ENCODE measurements at places on chromosomes 13 and 19.
A peak's percentile ranks its signal among the peaks of the same experiment; 100 is the strongest.

DNA sequence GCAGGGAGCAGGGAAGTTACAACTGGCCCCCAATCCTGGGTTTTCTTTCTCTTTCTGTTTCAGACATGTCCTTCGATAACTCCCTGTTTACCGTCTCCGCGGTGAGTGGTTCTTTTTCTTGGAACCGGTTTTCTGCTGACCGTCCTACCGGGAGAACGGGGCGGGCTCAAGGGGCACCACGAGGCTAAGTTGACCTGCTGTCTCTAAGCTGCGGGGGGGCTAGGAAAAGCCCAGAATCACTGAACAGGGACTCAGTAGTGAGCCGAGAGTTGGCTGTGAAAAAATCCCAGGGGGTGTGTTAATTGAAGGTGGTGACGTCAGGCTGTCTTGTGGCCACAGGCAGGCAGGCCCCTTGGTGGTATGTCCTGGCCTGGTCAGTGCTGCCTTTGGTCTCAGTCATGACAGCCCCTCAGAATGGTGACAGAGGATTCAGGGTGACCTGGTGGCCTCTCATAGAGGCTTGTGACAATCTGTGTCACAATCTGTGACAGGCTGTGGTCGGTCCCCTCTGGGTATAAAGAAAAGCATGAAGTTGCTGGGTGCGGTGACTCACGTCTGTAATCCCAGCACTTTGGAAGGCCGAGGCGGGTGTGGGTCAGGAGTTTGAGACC lies 8.1 kb upstream of the CARM1 start:
- DNase-seq: no peak

DNA sequence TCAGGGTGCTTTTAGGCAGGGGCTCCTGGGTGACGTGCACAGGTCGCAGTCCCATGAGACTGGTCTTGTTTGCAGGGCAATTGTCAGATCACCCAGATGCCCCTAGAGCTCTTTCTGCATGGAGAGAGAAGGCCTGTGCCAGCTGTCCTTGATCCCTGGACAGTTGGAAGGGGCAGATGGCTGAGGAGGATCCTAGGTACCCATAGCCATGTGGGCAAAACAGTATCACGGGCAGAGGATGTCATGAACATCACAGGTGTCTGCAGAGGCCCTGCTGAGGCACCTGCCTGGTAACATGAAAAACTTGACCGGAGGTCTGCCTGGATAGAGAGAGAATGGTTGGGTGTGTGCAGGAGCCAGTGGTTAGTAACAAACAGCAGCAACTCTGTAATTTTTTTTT lies 99.3 kb downstream of the ZNF536 start:
- DNase-seq: no peak

DNA sequence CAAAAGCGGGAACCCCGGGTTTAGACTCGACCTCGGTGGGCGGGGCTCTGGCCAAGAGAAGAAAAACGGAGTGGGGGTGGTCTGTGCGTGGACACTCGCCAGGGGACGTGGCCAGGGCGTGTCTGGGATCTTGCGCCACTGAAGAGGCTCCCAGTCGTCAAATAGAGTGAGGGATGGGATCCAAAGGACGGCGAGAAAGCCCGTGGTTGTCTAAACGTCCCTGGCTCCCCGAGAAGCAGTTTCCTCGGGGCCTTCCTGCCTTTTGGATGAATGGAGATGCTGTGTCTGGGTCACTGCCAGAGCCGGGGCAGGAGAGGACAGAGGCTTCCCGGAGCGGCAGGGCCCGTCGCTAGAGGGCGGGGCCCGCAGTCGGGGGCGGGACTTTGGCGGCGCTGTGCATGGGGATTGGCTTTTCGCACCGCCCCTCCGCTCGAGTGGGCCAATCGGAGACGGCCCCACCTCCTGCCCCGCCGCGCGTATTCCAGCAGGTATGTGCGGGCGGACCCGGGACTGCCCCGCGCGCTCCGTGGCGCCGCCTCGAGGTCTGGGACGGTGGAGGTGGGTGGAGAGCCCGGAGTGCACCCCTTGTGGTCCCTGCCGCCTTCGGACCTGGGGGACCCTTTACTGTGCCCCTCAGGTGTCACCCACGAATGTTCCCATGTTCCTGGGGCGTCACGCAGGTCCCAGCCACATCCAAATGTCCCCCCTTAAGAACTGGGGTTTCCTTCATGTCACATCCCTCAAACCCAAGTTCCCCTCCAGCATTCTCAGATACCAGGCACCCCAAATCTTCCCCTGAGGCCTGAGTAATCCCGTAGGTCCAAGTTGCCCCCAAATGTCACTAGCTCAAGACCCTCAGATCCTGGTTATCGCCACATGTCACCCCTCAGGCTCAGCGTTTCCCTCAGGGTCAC lies 38.3 kb downstream of the ZSWIM4 start:
- no peak for DNase-seq

DNA sequence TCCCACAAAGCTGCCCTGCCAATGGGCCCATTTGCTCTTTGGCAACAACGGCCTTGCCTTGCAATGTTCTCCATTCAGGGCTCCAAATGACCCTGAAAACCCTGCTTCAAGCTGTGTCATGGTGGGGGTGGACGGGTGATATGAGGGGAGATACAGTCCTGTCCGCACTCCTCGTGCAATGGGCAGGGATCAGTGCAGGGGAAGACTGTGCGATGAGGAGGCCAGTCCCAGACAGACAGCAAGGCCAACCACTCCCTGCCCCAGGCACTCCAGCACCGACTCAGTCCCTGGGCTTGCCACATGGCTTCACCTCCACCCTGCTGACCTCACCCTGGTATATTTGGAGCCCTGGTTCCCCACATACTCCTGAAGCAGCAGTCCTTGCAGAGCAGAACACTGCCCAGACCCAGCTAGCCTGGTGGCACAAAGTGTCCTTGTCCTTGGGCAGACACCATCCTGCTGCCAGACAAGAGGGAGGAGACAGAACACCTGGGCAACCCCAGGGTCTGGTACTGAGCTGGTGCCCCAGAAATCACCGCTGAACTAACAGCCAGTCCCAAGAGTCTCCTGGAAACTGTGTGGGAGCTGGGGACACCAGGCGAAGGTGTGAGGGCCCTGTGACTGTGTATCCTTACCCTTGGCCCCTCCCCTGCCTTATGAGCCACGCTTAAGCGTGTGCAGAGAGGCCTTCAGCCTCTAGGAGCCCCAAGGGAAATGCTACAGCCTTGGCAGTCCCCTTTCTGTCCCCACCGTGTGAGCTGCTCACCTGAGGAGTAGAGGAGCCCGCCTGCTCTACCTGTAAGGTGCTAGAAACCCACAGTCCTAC lies 9.1 kb upstream of the SLC35E1 start:
- DNase-seq: no peak

DNA sequence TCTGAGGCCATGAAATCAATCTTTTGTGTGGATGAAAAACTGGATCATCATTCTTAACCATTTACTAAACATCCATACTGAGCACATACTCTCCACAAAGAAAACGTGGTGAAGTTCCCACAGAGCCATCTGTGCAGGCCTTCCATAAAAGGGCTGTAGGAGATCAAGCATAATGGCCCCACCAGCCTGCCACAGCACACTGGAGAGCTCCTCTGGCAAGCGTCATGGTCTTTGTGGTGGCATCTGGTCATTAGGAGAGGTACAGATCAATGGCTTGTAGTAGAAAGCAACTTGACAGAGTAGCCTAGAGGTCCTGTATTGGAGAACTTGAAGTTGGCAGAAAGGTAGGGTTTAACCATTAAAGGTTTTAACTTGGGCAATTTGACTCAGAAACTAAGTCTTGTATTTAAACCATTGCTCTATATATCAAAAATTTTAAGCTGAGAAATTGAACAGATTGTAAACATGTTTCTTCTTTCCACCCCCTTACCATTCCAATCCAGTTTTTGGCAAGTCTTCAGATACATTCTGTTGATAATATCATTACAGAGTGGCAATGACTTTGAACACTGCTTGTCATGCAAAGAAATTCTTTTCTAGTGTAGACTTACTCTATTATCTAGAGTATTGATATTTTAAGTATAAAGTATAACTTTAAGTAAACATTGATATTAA lies 128.3 kb downstream of the LMO7 start:
- no peak for DNase-seq

DNA sequence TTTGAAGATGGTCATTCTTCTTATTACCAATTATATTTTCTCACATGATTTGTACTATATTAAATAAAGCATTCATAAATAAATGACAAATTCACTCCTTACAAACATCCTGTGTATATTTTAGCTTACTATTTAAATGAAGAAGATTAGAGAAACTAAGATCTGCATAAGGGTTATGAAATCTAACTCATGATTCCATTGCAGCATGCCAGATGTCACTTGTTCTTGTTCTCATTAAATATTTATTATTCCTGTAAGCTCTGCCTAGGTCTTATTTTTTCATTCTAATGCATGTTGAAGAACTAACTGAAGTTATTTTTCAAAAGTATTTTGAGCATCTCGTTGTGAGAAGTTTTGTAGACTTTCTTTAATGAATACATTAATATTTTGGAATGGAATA lies 18.3 kb downstream of the NUP58 start:
- DNase-seq: no peak

- no peak for DNase-seq
Measured at GRCh38 chr13:80515296-80515695, 174.4 kb upstream of the SPRY2 start.

GRCh38 chr13:97914540-97914939 lies 38.9 kb upstream of the IPO5 start:
- no peak for DNase-seq

- DNase-seq: no peak
Measured at GRCh38 chr19:9836021-9836420, 903 bp downstream of the PIN1 start.

DNA sequence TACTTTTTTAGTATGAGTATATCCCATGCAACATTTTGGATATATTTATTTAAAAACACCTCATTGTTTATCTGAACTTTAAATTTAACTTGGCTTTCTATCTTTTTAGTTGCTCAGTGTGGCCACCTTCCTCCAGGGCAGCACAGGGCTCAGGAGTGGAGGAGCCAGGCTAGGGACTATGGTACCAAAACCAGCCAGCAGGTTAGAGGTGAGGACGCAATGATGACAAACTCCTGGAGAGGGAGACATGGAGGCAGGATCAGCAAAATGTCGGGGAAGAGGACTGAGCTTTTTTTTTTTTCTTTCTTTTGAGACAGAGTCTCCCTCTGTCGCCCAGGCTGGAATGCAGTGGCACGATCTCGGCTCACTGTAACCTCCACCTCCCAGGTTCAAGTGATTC lies 29.6 kb upstream of the CALM3 start:
- DNase-seq: peak; percentile 70

DNA sequence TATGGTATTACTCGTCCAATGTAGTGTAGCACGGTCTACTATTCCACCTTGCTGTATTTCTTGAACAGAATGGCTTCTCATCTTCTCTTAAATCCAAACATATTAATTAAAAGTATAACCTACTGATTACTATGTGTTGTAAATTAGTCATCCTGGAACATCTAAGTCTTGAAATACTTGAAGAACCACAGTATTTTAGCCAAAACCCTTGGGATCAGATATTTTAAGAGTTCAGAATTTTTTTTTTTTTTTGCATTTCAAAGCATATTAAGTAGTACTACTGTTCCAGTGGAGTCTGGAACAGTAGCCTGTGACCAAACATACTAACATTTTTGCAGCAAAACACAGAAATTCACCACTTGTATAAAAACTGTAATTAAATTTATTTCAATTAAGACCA lies 30.1 kb downstream of the ZC3H13 start:
- DNase-seq: no peak

- DNase-seq: no peak
Measured at GRCh38 chr19:19527371-19527656, 1.4 kb upstream of the YJEFN3 start.

DNA sequence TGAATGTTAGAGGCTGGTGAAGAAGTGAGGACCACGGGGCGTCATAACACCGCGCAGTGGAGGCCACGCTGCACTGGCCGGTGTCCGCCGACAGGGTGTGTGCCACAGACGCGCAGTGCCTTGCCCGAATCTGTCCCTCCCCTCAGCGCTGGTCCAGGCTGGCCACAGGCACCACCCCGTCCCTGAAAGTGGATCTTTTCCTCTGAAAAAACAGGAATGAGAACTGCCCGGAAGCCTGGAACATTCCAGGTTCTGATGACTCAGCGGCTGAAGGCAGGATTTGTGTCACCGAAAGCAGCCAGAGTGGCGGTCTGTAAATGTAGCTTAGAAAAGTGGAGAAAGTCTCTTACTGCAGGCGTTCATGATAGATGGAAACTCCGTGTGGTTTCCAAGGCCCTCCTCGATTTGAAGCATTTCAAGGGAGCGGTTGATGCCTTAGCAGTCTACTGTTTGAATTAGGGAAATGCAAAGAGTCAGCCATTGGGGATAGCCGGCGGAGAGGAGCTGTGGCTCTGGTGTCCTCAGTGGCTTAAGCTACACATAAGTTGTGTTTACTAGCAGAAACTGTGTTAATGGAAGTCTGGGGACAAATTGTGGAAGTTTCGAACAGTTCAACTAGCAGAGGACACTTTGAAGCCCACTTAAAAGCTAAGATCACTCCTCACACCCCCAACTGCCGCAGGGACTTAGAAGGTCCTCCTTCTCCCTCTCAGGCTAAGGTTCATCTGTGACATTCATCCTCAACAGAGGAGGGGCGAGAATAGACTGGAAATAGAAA lies 70.8 kb downstream of the NUFIP1 start:
- DNase-seq: peak; percentile 73

DNA sequence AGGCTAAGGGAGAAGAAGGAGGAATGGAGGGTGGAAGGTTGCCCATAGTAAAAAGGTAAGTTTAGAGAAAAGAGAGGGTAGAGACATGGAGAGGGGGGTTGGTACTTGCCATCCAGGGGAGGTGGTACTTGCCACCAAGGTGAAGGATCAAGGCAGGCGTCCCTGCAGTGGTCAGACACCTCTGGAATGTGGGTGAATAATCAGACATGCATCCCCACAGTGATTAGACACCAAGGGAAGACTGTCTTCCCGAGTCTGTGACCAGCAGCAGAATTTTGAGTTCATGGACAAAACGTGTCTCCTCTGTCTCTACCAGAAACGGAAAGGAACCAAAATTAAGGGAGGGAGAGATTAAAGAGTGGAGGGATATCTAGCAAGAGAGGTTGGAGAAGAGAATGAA lies 27.1 kb upstream of the IGFL1 start:
- DNase-seq: no peak

GRCh38 chr13:31850041-31850555 lies 110.8 kb downstream of the RXFP2 start:
- DNase-seq: no peak

DNA sequence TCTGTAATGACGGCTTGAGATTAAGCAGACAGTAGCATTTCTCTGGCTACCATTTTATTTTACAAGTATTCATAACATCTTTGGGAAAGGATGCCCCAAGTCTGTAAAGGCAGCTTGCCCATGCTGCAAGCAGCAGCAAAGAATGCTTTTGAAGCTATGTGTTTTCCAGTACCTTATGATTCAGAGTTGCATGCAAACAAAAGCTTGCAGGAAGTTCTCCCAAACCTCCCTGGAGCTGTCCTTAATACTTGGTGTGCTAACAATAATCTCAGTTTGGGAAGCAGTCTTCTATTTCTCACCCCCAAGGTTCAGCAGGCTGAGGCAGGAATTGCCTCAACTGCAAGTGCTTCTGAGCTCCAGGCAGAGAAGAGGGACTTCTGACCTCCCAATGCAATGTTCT lies 60.8 kb downstream of the CCNA1 start:
- DNase-seq: no peak

- DNase-seq: peak; percentile 99
Measured at GRCh38 chr19:38315657-38316476, at the start of gene YIF1B. YIF1B (minus strand) TSS chr19:38315947; CDS start chr19:38315917, 30 bp downstream.
